ENCODE measurements at places on chromosomes 1 and 21. TPM values are rescaled to one million over a fixed set of nuclear protein-coding genes. Genes with fewer than 3 reads are reported as not detected.

The UBE2U gene
- polyA plus RNA-seq, result 0.15 TPM

The TRIM67 gene
- polyA plus RNA-seq, result 1.1 TPM

The CDCA8 gene
- polyA plus RNA-seq, result 10.1 TPM

DNA sequence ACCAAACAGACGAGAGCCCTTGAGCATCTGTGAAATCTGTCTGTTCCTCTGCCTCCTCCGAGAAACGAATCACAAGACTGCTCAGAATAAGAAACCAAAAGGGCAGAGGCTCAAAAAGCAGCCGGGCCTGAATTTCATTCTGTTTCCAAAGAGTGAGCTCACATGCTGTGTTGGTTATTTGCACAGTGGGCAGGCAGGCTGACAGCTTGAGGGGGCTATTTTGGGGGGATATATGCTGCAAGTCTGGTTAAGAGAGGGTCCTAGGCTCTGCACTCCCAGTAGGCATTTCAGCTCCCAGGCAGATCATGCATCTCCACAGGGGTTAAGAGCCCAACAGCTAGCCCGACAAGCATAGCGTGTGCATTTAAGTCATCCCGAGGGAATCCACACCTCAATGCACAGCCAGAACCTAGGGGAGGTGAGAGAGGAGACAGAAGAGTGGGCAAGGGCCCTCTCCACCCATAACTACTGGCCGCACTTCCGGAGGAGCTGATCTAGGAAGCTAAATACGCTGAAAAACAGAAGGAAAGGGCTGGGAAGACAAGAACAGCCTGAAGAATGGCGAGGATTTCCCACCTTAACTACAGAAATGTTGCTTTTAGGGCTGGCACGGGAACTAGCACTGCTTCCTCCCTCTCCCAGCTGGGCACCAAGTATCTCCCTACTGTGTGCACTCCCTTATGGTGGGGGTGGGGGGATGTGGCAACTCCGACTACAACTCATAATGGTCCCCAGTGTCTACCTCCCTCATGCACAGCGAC lies 3.7 kb downstream of the PGBD5 start:
- no peak for DNase-seq

DNA sequence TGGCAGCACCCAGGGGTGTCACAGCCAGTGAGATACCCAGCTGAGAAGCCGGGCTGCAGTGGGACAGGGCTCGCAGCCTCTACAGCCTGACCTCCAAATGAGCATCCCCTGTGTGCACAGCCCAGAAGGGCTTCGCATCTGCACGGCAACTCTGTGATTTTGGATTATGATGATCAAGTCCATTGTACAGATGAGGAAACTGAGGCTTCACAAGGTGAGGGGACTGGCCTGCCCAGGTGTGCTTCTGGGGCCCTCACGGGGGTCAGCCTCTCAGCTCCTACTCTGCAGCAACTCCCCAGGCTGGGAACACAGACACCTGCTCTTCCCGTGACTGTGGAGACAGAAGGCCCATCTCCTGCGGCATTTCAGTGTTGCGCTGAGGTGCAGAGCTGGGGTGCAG lies 8.8 kb upstream of the HES5 start:
- no peak for DNase-seq

The VHLL gene
- not detected for polyA plus RNA-seq

DNA sequence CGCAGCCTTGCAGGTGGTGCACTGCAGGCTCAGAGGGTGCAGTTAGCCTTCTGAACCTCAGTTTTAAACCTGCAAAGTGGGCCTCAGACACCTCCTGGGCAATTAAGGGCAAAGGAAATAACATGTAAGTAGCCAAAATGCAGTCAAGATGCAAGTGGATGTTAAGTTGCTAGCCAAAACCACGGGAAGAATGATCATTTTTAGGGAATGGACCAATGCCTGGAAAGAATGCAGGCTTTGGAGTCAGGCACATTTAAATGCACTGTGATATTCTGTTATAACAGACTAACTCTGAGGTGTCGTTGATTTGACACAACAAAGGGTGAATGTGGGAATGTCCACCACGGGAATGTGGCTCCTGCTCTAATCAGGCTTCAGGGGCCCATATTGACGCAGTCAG lies 57.9 kb upstream of the PTGFRN start:
- DNase-seq, result no peak

GRCh38 chr1:200182701-200183100 lies 155.2 kb downstream of the NR5A2 start:
- no peak for DNase-seq

The AMY1A gene
- not detected for polyA plus RNA-seq

Measured in large intestine (tissue), 12 donors.